ENCODE measurements at places on chromosomes 2 and 18.

- no peak for DNase-seq
Measured at GRCh38 chr2:85523903-85524335, 15.0 kb upstream of the MAT2A start.

GRCh38 chr2:26298638-26299393 is 47.1 kb upstream of the SELENOI start:
- DNase-seq = peak; percentile 47

DNA sequence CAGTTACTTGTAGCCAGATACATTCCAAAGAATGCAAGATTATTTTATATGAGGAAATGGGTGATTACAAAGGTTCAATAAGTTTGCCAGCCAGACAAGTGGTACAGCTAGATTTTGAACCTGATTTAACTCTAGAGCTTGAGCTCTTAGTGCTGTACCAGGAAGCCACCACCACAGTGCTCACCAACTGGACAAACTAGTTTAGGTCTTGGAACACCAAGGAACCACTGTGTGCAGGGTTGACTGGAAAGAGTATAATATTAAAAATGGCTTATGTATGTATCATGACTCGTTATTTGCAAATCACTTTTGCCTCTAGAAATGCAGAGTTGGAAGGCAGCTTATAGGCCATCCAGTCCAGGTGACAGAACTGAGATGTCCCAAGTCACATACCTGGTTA is 177.2 kb downstream of the TXNL1 start:
- no peak for DNase-seq

GRCh38 chr2:105776560-105776928 is 31.8 kb downstream of the NCK2 start:
- no peak for DNase-seq

DNA sequence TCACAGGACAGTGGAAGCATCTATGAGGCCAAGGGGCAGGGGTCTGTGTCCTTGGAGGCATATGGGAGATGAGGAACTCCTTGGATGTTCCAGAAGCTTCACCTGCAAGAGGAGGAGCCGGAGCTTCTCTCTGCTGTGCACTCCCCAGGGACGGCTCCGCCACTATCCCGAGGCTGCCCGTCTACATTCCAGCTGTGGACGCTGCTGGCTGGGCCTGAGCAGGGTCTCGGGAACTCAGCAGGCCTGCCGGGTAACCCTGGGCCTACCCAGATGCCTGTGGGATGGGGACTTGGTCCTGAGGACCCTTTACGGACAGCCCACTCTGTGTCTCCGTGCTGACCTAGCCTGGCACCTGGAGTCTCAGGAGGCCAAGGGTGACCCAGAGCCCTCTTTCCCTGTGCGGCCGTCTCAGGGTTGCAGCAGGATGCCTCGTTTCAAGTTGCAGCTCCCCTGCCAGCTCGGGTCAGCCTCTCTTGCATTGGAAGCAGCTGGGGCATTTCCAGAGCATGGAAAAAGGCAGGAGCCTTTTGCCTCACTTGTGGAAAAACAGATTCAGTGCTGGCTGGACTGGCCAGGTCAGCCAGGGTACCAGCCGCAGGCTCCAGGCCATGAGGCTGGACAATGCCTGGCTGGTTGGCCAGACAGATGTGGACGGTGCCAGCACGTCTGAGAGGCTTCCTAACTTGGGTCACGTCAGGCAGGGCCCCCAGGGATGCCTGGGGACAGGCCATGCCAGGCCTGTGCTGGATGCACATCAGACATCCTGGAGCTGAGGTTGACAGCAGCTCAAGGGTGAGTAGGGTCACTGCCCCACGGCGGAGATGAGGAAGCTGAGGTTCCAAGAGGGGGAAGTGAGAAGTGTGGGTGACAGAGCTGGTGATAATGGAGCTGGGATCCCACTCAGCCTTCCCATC is 41.5 kb downstream of the SCTR start:
- no peak for DNase-seq

- no peak for DNase-seq
Measured at GRCh38 chr2:9952856-9953503, 1.5 kb downstream of the GRHL1 start.

DNA sequence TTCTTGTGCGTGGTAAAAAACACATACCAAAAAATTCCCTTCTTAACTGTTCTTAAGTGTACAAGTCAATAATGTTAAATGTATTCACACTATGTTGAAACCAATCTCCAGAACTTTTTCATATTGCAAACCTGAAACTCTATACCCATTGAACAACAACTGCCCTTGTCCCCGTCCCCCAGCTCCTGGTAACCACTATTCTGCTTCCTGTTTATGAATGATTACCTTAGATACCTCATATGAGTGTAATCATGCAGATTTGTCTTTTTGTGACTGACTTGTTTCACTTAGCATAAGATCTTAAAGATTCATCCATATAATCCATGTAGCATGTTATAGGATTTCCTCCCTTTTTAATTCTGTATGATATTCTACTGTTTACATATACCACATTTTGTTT is 59.9 kb downstream of the NAT8 start:
- no peak for DNase-seq

DNA sequence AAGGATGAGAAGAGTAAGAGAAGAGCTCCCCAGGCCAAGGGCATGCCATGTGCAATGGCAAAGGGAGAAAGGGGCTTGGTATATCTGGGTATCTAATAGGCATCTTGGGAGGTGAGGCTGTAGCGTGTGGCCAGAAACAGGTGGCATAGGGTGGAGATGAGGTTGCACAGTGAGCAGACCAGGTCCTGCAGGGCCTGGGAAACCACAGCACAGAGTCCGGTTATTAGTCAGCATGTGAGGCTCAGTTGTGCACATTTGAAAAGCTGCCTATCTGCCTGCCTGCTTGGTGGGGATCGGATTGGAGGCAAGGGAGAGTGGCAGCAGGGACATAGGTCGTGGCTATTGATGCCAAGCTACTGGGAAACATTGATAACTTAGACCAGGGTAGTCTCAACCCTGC is 190.6 kb downstream of the TPGS2 start:
- no peak for DNase-seq

DNA sequence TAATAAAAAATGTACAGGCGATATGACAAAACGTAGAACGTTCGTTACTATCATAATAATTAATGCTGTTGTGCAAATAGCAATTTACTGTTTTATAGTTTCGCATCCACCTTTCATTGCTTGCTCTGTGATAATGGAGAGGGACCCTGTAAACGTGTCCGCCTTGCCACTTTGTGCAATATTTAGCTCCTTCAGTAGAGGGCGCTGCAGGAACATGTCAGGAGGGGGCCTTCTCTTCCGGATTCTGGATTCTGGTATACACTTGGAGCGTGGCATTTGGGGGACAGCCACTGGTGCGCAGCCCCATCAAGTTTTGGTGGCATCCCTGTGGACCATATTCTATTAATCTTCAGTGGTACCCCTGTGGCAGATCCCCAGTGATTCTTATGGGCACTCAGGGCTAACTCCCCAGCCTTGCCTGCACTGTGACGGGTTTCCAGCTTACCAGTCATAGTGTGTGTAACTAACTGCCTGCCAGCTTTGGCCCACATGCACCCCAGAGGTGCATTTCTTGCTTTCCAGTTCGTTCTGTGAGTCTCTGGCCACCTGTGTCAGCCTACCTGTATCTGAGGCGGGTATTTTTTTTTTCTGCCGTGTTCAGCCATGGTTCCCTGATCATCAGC is 140.3 kb downstream of the CYRIA start:
- peak; percentile 90 for DNase-seq

- DNase-seq = no peak
Measured at GRCh38 chr18:48875942-48876511, 74.7 kb downstream of the SMAD7 start.

DNA sequence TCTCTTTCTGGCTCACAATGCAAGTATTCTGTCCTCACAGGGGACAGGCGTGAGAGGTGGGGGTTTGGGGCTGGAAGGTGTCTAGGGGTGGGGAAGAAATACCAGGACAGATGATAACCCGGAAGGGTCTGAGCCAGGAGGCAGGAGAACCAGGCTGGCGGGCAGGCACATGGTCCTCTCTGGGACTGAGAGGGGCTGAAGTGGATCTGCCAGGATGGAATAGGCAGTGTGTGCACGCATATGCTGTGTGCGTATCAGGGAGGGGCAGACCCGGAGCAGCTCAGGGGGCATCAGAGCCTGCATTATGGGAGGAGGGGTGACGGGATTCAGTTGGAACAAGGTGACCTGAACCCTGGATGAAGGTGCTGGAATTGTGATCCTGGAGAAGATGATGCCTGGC is 157.3 kb downstream of the DYSF start:
- no peak for DNase-seq

- DNase-seq = peak; percentile 27
Measured at GRCh38 chr2:136189221-136189782, 71.4 kb upstream of the CXCR4 start.

Measured in Karpas-422 (cell line).